ENCODE measurements at places on chromosomes 5 and 9.

GRCh38 chr5:42377496-42377895, 45.7 kb upstream of the GHR start:
- no peak for DNase-seq

DNA sequence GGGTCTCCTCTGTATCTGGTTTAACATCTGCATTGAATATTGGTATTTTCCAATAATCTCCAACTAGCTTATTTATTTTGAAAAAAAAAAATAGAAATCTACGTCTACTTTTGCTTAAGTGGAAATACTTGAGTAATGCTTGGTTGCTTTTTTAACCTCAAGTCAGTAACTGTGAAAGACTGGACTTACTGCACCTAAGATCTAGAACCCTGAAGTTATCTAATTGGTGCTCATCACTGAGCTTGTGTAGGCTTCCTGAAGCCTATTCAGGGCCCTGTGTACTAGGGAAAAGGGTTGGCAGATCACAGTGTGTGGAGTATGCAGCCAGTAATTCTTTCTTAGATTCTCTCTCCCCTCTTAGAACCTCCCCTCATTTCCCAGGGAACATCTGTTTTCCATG, 16.2 kb downstream of the SLC1A1 start:
- no peak for DNase-seq

- DNase-seq, result no peak
These were observed 262.3 kb upstream of the MSX2 start for GRCh38 chr5:174462129-174462528.

- no peak for DNase-seq
These were observed 79.5 kb upstream of the IL12B start for GRCh38 chr5:159409801-159410200.

DNA sequence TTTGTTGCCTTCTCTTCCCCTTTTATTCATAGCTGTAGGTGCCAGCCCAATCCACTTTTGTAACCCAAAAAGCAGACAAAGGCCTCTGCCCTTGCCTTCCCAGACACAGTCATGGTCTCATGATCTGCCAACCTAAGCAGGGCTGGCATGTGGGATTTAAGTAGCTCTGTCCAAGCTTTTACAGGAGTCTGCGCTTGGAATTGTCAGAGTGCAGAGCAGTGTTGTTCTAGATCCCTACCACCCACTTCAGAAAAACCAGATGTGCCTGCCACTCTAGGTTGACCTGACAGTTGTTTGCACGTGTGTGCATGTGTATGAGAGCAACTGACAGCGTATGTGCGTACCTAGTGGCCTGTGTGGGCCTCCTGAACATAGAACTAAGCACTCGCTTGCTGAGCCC, 87.8 kb upstream of the SPRY4 start:
- no peak for DNase-seq

GRCh38 chr5:14587150-14587549, 5.6 kb downstream of the OTULINL start:
- no peak for DNase-seq

DNA sequence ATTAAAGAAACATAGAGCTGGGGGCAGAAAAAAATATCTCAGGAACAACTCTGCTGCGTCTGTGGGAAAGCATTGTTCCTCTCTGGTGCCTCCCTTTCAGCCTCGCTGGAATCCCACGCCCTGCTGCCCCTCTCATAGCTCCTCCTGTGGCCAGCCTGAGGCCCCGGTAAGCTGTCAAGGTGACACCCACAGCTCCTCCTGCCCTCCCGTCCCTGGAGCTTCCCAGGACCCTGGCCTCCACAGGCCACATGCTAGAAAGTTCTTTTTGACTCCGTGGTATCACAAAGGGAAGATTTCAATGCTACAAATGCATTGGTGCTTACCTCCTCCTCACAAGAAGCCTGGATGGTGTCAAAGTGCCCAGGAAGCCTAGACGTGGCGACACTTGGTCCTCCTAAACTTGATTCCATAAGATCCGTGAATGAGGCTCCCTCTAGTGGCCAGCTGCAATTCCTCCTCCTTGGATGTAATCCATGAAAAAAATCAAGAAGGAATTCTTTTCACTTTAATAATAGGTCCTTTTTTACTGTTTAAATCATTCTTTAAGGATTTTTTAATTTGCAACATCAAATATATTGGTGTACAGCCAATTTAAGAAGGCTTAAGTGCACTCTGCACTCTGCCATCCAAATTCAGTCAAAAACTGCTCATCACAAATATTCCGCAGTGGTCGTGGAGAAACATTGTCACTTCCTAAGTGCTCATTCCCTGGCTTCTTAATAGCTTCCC, 104.9 kb downstream of the CFAP90 start:
- peak; percentile 64 for DNase-seq

GRCh38 chr5:141685591-141685990, 3.6 kb upstream of the ARAP3 start:
- DNase-seq, result no peak

- DNase-seq, result no peak
These were observed 47.7 kb upstream of the RPL26L1 start for GRCh38 chr5:172911628-172911880.
